ENCODE measurements at places on chromosomes 1 and 21.

DNA sequence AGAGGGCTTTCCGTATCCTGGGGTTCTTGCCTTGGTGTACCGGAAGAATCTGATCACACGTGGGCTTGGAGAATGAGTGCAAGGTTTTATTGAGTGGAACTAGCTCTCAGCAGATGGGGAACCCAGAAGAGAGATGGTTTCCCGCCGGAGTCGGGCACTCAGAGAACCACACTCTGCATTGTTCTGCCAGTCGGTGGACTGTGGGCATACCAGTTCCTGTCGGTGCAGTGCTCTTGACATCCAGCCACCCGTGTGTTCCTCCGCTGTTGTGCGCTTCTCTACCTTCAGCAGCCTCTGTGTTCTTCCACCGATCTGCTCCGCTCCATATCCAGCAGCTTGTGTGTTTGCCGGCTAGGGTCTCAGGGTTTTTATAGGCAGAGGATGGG lies 10.8 kb upstream of the PPIE start:
- no peak for DNase-seq

GRCh38 chr1:33359931-33360330 lies 39.0 kb upstream of the A3GALT2 start:
- no peak for DNase-seq

GRCh38 chr1:115651391-115651790 lies 9.6 kb downstream of the VANGL1 start:
- no peak for DNase-seq

- no peak for DNase-seq
Measured at GRCh38 chr1:210372931-210373627, 44.4 kb downstream of the HHAT start.

GRCh38 chr1:197868751-197869489 lies 33.5 kb upstream of the C1orf53 start:
- DNase-seq = peak; percentile 41

GRCh38 chr1:186750257-186750656 lies 70.0 kb upstream of the PTGS2 start:
- no peak for DNase-seq

DNA sequence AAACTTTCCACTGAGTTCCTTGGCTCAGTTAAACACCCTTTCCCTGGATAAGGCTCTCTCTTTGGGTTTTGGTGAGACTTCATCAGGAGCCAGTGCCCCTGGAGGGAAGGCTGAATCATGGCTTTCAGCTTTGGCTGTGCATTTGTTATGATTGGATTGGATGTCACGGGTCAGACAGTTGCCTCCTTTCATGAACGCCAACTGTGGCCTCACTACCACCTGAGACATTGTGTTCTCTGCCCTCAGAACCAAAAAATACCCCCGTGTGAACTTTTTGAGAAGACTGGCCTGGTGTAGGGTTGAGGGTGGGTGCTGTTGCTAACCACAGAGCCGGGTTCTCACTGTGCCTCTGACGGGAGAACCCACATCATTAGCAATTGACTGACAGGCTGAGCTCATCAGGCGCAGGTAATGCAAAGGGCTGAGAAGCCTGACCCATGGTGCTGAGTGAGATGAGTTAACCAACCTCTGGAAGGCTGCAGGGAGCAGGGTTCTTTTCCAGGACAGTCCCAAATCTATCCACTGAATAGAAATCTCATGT lies 65.6 kb downstream of the HHAT start:
- DNase-seq = no peak

- DNase-seq = no peak
Measured at GRCh38 chr21:42533963-42534355, 20.3 kb downstream of the SLC37A1 start.

DNA sequence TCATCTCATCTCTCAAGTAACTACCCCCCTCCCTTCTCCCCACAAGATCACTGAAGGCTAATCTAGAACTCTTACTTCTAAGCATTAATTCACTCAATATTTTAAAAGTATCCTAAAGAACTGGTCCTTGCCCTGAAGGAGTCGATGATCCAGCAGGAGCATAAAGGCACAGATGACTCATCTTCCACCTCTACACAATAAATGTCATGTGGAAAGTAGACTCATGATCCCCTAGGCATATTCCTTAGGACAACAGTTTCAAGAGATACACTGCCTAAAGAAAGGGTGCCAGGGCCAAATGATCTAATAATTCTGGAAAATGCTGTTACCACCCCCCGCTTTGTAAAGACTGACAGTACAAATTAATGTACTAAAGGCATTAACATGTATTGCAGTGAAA lies 85.8 kb upstream of the DIRAS3 start:
- no peak for DNase-seq

DNA sequence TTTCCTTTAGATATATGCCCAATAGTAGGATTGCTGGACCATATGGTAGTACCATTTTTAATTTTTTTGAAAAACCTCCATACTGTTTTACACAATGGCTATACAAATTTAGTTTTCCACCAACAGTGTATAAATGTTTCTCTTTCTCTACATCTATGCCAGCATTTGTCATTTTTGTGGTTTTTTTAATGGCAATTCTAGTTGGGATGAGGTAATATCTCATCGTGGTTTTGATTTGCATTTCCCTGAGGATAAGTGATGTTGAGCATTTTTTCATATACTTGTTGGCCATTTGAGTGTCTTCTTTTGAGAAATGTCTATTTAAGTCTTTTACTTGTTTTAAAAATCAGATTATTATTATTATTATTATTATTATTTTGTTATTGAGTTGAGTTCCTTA lies 35.5 kb downstream of the PLA2G4A start:
- no peak for DNase-seq

DNA sequence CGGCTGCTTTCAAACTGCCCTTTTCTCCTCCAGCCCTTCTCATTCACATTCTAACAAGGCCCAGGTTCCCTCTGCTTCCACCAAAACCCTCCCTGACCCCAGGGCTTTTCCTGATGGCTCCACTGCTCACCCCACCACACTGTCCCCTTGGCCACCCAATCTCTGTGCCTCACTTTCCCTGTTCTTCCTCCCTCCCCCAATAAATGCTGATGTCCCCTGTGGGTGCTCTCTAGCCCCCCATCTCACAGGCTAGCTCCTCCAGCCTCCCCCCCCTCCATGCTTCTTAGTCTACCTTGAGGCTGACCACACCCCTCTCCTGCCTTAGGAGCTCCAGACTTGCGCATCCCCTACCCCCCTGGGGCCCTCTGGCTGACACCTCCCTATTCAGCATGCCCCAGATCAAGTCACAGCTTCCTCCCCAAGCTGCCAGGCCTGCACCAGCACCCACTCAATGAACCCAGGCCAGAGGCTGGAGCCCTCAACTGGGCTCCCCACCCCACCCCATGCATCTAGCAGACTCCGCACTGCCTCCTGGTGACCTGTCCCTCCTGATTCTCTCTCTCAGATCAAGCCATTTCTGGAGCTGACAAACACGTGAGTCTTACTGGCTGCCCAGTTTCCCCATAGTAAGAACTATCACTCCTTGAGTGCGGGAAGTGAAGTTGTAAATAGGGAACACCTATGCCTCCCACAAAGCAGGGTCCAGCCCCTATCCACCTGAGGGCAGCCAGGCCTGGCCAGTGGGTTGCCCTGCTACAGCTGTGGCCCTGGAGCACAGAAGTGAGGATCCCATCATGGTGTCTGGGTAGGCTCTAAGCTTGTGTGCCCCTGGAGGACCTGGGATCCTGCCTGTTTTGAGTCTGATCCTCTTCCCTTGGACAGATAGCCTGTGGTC lies 117.9 kb downstream of the DMRTB1 start:
- DNase-seq = no peak

GRCh38 chr1:205519541-205520131 lies 15.2 kb downstream of the CDK18 start:
- DNase-seq = no peak
